ENCODE measurements at places on chromosomes 3 and 15.

- no peak for DNase-seq
Observed at GRCh38 chr3:130963878-130964277, 62.7 kb downstream of the ASTE1 start.

GRCh38 chr15:41789662-41790061 is 15.4 kb downstream of the MAPKBP1 start:
- no peak for DNase-seq

DNA sequence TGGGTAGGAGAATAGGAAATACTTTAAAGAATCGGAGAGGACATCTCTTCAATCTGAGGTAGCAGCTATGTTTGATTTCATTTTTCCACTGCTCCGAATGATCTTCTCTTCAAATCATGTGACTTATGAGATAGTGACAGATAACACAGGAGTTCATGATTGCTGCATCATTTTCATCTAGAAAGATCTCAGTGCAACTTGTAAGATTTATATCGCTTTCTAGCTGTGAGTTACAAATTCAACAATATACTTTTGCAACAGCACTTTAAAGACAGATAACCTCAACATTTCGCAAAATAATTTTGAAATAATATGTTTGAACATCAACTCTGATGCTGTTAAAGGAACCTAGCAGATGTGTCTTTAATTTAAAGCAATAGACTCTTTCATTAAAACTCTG is 99.9 kb upstream of the CCDC80 start:
- DNase-seq, result no peak

DNA sequence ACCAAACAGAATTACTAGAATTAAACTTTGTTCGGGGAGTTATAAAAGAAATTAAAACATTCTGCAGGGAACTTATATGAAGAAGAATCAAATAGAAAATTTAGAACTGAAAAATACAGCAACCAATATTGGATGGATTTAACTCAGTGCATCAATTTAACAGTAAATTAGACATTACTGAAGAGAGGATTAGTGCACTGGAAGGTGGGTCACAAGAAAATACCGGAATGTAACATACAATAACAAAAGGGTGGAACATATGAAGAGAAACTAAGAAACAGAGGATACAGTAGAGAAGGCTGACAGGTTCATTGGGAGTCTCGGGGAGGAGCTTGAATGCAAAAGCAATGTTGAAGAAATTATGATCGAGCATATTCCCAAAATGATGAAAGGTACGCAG is 56.3 kb downstream of the CDIN1 start:
- no peak for DNase-seq

- no peak for DNase-seq
Observed at GRCh38 chr3:106825962-106826605, 551.2 kb upstream of the CCDC54 start.

DNA sequence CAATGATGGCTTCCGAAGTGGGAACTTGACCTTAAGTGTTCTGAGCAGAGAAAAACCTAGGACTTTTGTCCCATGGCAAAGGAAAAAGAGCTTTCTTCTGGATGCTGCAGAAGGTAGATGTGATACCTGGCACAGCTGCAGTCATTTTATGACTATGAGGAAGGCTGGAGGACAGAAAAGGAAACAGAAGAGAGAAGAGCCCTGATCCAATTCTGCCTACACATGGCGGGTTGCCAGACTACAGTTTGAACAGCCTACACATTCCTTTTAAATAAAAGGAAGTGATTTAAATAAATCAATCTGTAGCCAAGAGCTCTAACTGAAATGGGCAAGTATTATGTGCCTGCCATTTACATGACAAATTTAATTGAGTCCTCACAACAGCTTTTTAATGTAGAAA is 43.6 kb upstream of the CHRNB4 start:
- DNase-seq, result no peak

DNA sequence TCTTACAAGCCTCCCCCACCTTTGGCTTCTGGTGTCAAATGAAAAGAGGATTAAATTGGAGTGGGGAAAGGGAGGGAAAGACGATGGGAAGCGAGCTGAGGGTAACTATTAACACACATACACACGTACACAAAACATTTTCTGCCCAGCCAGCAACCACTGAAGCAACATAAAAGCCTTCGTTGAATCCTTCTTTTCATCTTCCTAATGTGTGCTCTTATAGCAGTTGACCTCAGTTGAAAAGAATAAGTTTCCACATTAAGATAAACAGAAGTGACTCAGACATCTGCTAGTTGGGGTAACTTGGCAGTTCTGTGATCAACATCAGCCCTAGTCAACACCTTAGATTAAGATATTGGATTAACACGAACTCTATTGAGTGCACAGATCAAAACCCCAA is 558.5 kb downstream of the MECOM start:
- no peak for DNase-seq

GRCh38 chr15:57708047-57708446 is 1.5 kb downstream of the POLR2M start:
- DNase-seq, result no peak

- DNase-seq, result peak; percentile 5
Observed at GRCh38 chr3:47578119-47578632, 489 bp downstream of the CSPG5 start.

DNA sequence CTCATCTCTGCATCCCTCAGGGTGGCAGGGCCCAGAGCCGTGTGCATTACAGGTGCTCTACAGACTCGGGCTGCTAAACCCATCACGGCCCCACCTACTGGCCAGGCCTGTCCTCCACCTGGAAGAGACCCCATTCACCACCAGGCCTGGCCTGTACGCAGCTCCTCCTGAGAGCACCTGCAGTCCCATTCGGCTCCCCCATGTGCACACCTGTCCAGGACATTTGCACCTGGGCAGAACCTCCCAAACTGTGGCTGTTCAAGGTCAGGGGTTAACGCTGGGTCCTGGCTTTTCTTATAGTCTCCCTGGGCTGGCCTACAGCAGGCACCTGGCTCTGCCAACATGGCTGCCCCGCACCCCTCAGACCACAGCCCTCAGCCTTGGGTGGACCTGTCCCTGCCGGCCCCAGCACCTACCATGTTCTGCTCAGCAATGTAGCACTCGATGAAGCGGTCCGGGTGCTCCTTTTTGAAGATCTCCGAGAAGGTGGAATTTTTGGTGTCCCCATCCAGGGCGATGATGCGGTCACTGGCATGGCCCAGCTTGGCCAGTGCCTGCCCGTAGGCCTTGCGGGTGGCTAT is 25.7 kb downstream of the TKT start:
- DNase-seq, result no peak
